ENCODE measurements at places on chromosomes 3 and 15.

DNA sequence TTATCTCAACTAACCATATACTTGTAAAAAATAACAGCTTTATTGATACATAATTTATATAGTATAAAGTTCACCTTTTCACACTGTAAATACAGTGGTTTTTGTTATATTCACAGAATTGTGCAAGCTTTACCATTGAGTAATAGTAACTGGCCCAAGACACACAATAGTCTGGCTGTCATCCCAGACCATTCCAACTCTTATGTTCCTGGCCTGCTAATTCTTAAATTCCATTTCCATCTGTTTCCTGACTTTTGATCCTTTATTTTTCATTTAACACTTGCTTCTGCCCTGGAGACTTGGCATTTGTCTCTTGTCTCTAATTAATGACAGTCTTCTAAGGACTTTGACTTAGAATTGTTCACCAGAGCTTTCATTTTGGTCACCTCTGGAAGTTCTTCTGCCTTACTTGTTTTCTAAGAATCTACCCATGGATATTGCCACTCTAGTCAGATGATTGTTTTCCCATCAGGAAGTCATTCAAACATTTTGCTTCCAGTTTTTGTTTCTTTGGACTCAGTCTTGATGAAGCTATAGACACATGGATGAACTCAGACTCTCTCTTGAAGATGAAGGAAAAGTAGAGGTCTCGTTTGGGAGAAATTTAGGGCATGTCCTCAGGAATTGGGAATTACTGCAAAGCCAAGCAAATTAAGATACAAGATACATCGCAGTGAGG lies 27.2 kb upstream of the PLSCR4 start:
- no peak for DNase-seq

DNA sequence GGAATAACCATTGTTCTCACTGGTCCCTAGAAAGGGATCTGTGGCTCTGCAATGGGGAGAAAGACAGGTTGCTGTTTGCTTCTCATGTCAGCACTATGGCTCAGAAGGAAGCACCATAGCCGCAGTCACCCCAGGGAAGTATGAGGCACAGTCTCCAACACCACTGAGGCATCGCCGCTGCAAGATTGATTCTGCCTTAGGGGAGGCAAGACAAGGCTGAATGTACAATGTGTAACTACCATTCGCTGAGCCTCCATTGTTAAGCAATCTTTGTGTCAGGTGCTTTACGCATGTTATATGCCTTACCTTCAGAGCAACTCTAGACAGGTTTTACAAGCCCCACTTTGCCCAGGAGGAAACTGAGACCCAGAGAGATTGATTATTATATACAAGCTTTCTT lies 100.7 kb upstream of the KCNMB2 start:
- DNase-seq = no peak

DNA sequence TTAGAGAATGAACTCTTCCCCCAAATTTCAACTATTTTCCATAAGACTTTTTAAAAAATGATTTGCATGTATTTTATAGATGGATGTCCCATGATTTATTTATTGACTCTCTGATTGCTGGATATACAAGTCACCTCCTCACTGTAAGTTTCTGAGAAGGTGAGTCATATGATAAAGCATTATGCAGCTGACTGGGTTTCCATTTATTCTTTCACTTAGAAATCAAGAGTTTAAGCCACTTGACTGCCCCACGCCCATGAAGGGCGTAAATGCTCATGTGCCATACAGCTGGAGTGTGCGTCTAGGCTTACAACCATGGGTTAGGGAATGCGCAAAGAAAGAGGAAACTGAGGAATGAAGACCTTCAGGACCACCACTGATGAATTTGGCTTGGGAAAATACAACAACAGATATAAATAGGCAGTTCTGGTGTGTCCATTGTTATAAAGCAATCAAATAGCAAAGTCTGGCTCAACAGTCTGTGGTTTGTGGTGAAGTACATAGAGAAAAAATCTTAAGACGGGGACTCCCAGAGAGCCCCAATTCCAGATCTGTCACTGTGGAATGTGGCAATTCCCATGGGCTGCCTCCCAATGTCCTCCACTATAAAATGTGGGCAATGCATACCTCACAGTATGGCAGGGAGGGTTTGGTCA lies 20.3 kb downstream of the SLCO2A1 start:
- no peak for DNase-seq

GRCh38 chr15:20376872-20377271 lies 164.7 kb downstream of the GOLGA6L6 start:
- no peak for DNase-seq

DNA sequence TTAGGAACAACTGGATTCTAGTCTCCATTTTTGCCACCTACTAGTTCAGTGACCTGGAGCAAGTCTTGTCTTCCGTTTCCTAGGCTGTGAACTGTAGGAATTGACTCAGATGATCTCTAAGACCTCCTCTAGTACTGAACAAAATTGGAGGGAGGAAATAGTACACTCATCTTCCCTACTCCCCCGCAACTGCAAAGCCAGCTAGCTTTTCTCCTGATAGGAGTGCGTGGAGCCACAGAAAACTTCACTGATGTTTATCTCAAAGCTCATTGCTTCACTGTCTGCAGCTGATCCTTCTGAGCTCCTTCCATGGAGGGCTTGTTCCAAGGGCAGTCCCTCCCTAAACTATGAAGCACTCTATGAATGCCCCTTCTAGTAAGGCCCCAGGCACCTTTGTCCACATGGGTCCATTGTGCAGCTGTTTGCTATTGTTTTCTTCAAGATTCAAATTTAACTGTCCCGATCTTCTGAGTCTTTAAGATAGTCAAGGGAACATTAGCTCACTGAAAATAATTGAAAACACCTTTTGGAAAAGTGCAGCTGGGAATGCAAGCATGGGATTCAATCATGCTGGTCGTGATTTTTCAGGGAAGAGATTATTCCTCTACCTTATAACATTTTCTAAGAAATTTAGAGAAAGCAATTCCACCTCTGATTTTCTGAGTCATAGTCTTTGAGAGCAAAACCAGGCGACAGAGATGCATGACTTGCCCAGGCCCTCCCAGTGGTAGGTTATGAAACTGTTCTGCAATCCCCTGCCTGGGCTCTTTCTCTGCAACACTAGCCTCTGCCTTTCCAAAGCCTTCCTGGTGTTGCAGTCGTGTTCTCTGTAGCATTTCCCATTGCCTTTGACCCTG lies 24.3 kb downstream of the FILIP1L start:
- DNase-seq = no peak

GRCh38 chr15:66919421-66919820 lies 146.0 kb upstream of the SMAD3 start:
- DNase-seq = no peak

DNA sequence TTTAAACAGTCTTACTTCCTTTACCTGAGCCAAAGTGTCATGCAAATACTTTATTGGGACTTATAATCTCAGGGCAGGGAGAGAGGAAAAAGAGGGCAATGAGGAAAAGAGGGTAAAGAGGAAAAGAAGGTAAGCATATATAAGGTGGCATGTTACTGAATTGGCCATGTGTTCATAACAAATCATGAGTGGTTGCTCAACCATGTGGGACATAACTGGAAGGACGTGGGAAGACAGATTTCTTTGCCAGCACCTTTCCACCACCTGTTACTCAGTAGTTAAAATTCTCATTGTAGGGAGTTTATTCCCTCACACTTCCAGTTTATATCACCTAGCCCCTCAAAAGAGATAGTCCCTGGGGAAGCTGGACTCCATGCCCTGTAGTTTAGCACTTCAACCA lies 54.7 kb upstream of the TPRG1 start:
- DNase-seq = no peak

GRCh38 chr15:72168808-72169190 lies 28.8 kb downstream of the GRAMD2A start:
- DNase-seq = no peak

- DNase-seq = no peak
Measured at GRCh38 chr15:61681038-61681418, 379.2 kb downstream of the VPS13C start.

DNA sequence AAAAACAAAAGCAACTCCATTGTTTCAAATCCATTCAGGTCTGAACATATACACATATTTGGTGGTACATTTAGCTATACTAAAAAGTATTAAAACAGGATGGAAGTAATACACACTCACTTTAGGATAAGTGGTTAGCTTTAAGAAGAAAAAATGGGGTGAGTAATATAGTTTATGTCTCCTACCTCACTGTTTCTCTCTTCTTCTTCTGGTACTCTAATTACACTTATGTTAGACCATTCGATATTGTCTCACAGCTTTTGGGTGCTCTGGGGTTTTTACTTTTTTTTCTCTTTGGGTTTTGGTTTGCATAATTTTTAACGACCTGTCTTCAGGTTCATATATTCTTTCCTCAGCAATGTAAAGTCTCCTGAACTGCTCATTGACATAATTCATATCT lies 75.4 kb upstream of the AKAP13 start:
- no peak for DNase-seq

DNA sequence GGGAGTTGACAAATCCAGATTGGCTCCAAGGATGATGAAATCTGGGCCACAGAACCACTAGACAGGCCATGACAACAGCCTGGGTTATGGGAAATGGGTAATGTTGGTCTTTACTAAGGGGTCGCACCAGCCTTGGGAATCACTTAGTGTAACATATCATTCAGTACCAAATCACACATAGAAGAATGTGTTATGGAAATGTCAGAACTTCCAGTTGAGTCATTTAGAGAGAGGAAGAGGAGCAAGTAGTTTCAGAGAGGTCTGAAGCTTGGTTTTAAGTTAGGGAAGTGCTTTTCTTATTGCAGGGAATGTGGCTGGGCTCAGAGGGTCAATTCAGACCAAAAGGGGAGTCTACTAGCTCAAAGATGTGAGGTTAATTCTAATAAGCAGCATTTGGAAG lies 241.6 kb upstream of the ZPLD1 start:
- no peak for DNase-seq

DNA sequence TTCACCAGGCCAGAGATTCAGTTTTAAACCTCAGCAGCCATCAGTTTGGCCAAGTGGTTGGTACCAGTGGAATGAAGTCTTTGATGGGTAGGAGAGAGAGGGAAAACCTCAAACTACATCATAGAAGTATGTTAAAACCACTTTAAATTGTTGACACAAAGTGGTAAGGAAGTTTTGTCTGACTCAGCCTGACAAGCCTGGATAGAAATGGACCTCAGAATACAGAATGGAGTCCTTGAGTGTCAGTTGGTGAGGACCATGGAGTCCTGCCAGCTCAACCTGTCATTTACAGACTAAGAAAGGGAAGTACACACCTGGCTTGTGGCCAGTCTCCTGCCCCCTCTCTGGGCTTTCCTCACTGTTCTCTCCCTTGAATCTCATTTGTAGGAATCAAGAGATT lies 12.1 kb downstream of the EAF1 start:
- DNase-seq = no peak

GRCh38 chr3:56136514-56136913 lies 331.8 kb downstream of the ERC2 start:
- no peak for DNase-seq

- no peak for DNase-seq
Measured at GRCh38 chr3:50299929-50300680, 900 bp upstream of the HYAL3 start.

DNA sequence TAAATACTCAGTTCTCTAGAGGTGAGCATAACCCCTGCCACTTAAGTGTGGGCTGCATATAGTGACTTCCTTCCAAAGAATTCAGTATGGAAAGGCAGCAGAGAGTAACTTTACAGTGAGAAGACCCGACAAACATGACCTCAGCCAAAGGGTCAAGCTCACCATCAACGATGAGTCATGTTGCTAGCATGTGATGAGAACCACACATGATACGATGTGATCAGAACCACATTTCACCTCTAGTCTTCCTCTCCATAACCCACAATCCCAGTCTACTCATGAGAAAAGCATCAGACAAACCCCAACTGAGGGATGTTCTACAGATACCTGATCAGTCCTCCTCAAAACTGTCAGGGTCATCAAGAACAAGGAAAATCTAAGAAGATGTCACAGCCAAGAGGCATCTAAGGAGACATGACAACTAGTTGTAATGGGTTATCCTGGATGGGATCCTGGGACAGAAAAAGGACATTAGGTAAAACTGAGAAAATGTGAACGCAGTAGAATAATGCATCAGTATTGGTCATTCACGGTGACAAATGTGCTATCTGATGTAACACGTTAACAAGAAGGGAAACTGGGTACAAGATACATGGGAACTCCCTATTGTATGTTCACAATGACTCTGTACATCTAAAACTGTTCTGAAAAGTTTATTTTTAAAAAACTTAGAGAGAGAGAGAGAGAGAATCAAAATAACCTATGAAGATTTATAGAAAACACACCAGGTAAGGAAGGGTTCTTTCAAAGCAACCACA lies 28.3 kb downstream of the SEC61A1 start:
- no peak for DNase-seq

DNA sequence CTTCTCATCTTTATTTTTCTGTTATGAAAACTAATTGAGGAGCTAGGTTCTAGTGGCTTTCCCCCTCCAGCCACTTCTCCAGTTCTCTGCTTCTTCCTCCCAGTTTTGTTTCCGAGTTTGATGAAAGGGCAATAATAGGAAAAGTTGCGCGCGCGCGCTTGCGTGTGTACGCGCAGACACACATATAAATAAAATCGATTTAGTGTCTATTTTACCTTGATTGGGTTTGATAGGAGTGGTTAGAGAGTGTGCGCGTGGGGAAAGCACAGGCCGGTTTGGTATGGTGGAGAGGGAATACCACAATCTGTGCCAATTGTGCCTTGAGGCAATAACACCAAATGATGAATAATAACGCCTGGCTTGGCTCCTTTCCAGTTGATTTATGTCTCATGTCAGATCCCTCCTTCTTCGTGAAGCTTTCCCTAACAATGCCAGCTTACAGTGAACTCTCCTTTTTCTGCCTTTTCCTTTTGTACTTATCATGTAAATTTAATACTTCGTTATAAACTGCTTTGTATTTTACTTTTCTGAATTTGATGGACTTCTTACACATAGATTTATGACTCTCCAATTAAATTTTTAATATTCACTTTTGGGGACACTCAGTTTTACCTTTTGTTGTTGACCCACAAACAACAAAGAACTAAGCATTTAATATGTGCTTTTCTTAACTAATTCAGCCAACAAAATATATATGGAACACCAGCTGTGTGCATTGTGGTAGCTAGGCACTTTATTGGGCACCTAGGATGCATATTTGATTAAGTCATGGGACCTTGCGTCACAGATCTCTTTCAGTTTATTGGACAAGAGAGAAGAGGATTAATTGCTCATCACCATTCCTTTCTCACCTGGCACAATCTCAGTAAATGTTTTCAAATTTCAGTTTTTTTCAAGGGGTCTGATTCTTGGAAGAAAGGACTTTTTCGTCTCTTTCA lies 1.7 kb downstream of the TIPARP start:
- no peak for DNase-seq

DNA sequence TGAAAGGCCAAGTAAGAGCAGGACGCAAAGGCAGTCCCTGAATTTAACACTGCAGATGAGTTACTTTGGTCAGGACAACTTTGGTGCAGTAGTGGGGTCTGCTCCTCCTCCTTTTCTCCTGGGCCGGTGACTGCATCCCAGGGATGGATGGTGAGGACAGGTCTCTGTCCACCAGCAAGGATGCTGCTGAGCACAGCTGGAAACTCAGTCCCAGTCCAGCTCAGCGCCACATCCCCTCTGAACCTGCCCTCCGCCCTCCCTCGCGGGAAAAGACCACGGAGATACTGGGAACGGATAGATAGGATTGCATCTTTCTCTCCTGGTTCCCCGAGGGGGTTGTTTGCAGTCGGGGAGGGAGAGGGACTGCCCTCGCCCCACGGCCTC lies 13.8 kb downstream of the GRAMD2A start:
- no peak for DNase-seq

GRCh38 chr15:86392296-86392695 lies 312.6 kb downstream of the AGBL1 start:
- no peak for DNase-seq

Measured in head of caudate nucleus (tissue), 42 donors.